Stomach (tissue), 19 donors: ENCODE measurements at places on chromosomes 7 and 10. TPM values are rescaled to one million over a fixed set of nuclear protein-coding genes. Genes with fewer than 3 reads are reported as not detected.

Gene OIT3
- total RNA-seq: 2.0 TPM

Gene CACNB2
- total RNA-seq: 11.7 TPM

Gene OR6V1
- not detected for total RNA-seq

Gene AGR3
- total RNA-seq: not detected
